GOT3 (cell line): ENCODE measurements at places on chromosomes 6 and 20.

- no peak for DNase-seq
Observed at GRCh38 chr20:57411406-57412283, 20.4 kb downstream of the RBM38 start.

DNA sequence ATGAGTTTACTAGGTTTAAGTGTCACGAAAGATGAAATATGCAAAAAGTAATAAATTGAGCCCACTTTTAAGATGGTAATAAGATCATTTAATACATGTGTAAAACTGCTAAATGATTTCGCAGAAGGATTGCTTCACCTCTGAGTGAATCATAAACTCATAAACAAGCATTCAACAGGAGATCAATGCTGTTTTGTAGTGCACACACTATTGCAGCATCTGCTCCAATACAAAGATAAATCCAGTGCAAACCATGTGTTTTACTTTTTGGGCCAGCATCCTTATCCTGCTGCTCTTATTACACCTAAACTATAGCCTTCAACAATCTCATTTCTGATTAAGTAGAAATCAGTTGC lies 400.1 kb downstream of the NKAIN2 start:
- DNase-seq = no peak

DNA sequence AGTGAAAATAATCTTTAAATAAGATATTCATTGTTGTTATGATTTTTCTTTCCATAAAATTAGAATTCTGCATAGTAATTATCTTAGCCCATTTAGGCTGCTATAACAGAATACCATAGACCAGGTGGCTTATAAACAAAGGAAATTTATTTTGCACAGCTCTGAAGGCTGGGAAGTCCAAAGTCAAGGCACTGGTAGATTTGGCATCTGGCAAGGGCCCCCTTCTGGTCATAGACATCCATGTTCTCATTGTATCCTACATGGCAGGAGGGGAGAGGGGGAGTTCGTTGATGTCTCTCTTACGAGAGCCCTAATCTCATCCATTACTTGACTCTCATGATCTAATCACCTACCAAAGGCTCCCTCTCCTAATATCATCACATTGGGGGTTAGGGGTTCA lies 175.0 kb upstream of the CCN2 start:
- DNase-seq = no peak

DNA sequence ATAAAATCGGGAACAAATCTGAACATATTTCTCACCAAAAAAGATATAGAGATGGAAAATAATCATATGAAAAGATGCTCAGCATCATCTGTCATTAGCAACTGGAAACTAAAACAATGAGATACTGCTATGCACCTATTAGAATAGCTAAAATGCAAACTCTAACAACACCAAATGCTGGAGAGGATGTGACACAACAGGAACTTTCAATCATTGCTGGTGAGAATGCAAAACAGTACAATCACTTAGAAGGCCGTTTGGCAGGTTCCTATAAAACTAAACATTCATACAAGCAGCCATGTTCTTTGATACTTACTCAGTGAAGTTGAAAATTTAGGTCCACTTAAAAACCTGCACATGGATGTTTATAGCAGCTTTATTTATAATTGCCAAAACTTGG lies 67.0 kb downstream of the FAM50B start:
- DNase-seq = no peak

DNA sequence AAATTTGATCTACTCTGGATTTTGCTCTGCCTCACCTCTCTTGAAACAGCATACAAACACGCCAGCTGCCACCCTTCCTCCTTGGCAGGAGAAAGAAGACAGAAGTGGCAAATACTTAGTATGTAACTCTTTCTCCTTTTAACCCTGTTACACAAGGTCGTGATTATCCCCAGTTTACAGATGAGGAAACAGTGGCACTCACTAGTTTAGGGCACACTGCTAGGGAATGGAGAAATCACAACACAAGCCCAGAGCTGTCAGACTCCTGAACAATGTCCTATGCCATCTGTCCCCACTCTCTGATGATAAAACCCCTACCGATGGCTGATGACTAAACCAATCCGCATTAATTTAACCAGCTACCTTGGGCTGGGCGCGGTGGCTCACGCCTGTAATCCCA lies 79.7 kb downstream of the FGD2 start:
- no peak for DNase-seq

DNA sequence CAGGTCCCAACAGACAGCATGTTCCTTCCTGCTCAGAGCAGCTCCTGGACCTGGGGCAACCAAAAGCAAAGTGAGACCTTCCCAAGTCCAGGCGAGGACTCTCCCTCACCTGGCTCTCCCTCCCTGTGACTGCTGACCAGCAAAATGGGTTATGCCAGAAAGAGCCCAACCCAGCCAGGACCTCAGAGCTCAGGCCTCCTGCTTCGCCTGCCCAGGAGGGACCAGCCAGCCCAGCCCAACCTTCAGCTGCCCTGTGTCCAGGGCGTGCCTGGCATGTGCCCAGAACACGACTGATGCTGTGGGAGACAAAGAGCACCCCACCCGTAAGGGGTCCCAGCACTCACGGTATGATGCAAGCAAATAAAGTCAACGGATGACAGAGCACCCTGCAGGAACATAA lies 74.0 kb upstream of the CST7 start:
- DNase-seq = no peak

GRCh38 chr20:46118481-46119020 lies 437 bp downstream of the CD40 start:
- no peak for DNase-seq

DNA sequence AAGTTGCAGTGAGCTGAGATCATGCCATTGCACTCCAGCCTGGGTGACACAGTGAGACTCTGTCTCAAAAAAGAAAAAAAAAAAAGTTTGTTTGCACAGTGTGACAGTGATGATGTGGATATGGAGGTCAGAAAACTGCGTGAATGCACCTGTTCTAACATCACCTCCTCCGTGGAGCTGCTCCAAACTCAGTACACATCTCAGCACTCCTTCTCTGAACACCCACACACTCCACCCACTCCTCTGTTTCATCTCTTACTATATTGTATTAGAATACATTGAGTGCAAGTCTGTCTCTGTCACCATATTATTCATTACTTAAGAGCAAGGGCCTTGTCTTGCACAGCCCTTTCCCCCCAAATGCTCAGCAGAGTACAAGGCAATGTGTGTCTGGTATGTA lies 51.5 kb upstream of the ENPP4 start:
- no peak for DNase-seq

DNA sequence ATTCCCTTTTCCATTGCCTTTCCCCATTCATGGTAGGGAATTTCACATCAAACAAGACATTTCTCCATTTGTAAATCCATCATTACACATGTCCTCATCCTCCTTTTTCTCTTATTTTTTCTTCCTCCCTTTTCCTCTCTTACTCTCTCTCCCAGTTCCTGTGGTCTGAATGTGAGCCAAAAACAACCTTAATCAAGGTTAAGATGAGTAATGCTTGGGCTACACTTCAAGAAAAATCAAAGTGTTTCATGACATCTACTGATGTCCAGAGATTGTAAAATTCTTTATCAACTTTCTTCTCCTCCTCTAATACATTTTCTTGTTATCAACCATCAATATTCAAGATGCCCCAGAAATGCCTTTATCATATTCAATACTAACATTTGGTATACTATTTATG lies 208.0 kb upstream of the PRND start:
- no peak for DNase-seq

GRCh38 chr6:166104107-166104506 lies 63.5 kb downstream of the TBXT start:
- no peak for DNase-seq

- no peak for DNase-seq
Observed at GRCh38 chr6:64034910-64035655, 399.5 kb downstream of the PHF3 start.

DNA sequence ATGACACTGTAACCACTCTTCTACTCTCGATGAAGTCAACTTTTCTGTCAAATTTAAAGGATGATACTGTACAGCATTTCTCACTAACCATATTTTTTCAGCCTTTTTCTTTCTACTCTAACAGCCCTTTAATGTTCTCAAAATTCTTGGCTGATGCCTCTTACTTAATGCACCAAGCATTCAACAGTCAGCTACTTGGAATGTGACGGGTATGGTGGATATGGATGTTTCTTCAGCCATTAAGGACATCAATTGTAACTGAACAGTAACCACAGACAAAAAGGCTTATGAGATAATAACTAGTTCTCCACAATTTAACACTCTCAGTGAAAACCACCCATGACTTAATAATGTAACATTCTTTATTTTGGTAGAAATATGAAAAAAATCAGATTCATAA lies 467.2 kb upstream of the ZNF337 start:
- no peak for DNase-seq

- no peak for DNase-seq
Observed at GRCh38 chr6:161066511-161066910, 74.9 kb downstream of the MAP3K4 start.

- DNase-seq = no peak
Observed at GRCh38 chr6:5135788-5136376, 50.7 kb downstream of the PPP1R3G start.

DNA sequence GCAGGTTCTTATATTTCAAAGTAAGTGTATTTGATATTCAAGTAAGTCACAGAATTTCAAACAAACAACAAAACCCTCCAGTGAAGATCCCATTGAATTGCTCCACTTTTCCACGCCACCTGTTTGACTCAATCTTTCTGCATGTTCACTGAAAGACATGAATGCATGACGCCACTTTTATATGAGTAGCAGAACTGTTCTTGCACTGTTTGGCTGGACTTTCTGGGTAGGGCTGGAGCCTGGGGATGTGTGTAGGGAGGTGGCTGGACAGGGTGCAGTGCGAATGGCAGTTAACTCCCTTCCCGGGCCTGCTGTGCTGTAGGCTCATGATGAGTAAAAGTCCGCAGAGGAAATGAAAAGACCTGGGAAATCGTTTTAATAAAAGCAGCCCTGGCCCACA lies 39.7 kb downstream of the IL20RA start:
- DNase-seq = no peak

DNA sequence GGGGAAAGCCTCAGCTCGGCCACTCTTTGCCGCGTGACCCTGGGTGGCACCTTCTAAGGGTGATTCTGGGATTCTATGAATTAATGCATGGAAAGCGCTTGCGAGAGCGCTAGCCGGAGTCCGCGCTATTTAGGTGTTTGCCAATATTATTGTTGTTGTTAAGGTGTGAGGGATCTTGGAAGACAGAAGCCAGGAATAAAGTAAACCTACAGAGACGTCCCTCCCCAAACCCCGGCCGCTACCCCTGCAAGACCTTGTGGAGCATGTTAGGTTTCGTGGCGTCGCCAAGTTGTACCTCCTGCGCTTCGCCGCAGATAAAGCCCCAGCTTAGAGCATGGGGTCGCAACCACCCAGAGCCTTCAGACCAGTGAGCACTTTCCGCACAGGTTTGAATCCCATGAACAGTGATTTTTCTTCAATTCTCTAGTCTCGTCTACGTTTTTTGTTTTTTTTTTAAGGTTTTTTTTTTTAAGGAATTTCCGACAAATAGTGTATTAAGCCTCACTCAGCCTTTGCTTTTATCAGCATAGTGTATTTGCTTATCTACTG lies 16.9 kb upstream of the ZSCAN9 start:
- DNase-seq = no peak

DNA sequence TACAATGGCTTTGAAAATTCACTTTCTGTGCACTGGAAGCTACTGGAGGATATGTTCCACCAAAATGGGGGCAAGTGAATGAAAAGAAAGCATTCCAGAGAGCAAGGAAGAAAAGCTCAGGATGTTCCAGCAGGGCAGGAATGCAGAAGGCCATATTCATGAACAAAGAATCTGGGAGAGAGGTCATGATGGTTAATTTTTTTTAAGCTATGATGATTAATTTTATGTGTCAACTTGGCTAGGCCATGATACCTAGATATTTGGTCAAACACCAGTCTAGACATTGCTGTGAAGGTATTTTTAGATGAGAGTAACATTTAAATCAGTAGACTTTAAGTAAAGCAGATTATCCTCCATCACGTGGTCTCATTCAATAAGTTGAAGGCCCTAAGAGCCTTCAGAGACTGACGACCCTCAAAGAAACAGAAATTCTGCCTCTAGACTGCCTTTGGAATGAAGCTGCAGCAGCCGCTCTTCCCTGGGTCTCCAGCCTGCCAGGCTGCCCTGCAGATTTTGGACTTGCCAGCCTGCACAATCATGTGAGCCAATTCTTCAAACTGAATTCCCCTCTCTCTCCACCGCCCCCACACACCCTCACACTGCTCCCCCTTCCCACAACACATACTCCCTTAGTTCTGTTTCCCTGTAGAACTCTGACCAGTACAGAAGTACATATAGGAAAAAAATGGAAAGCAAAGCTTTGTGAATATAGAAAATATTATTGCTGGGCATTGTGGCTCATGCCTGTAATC lies 20.1 kb upstream of the GCM1 start:
- no peak for DNase-seq

- no peak for DNase-seq
Observed at GRCh38 chr6:7138046-7138531, 30.3 kb downstream of the RREB1 start.
